ENCODE measurements at places on chromosomes 12 and 14.

DNA sequence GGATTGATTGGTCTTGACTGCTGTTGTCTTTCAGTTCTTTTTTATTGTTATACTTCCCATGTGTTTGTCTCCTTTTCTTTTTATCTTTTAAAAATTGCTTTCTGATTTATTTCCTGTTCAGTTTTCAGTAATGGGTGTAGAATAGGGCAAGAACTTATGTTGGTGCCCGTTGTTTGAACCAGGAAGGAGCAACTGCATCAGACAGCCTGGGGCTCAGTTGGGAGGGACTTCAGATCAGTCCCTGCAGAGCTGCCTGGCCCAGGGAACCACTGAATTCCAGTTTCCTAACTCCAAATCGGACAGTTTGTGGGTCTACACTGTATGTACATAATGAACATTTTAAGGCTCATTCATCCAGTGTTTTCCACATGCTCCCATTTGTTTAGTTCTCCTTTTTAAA is 64.9 kb downstream of the FBXO34 start:
- DNase-seq: no peak

DNA sequence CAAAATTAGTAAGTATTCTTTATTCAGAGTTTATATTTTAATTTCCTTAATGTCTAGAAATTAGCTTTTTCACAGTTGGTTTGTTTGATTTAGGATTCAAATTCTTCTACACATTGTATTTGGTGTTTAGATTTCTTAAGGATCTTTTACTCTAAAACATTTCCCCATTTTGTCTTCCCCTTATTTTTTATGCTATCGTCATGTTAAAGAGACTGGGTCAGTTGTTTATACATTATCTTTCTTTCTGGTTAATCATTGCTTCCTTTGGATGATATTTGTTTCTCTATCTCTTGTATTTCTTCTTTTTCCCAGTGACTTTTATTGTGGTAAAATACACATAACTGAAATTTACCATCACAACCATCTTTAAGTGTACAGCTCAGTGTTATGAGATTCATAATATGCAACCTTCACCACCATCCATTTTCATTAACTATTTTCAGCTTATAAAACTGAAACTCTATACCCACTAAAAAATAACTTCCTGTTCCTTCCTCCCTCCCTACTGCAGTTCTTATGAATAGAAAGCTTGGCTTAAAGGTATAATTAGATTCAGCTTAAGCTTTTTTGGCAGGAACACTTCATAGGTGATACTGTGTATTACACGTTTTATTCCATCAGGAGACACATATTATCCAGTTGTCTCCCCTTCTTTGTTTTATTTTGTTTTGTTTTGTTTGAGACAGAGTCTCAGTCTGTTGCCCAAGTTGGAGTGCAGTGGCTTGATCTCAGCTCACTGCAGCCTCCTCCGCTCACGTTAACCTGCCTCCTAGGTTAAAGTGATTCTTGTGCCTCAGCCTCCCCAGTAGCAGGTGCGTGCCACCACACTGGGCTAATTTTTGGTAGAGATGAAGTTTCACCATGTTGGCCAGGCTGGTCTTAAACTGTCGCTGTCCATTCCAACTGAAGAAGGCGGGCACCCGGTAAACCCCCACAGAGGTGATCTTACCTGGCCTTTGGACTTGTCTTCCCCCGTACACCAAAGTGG is 45.0 kb downstream of the NOPCHAP1 start:
- peak; percentile 23 for DNase-seq

DNA sequence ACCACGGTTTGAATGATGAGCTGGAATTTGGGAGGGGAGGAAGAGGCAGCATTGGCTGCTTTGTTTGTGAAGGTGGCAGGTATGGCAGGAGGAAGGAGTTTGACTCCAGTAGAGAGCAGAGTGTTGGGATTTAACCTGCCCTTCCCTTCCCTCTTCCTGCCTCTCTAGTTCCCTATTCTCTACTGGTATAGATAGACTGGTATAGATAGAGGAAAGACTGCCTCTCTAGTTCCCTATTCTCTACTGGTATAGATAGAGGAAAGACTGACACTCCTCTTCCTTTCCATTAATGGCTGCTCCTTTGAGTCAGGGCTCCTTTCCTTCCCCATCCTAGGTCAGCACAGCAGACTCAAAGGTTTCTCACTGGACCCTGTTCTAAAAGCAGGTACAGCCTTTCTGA is 8.4 kb upstream of the SYCP3 start:
- DNase-seq: no peak

DNA sequence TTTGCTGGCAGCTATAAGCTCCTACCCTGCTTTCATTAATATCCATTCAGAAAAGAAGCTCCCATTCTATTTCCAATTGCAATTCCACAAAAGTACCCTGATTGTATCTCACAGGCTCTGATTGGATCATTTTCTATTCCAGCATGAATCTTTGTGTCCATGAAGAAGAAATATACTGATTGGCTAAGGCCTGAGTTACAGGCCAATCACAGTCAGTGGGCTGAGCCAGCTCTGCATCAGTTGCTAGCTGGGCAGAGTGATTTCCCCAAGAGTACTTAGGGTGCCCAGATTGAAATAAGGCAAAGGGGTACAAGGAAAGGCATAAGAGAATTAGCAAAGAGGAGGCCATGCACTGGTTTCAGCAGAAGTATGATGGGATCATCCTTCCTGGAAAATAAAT is 14.4 kb downstream of the ART4 start:
- no peak for DNase-seq

DNA sequence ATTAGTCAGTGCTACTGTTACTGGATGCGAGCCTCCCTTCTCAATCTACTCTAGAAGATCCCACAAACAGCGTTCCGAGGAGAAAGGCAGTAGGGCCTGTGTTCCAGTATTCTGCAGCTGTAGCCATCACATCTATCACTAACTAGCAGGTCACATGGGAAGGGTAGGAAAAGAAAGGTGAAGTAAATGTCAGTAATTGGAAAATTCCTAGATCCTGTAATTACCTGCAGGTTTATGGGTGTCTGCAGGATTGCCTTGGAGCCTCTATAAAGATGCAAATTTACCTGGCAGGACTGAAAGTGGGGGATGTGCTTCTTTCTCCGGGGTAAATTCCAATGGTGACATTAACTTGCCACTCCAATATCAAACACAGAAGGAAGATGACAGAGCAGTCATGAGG is 77.8 kb downstream of the FERMT2 start:
- no peak for DNase-seq

DNA sequence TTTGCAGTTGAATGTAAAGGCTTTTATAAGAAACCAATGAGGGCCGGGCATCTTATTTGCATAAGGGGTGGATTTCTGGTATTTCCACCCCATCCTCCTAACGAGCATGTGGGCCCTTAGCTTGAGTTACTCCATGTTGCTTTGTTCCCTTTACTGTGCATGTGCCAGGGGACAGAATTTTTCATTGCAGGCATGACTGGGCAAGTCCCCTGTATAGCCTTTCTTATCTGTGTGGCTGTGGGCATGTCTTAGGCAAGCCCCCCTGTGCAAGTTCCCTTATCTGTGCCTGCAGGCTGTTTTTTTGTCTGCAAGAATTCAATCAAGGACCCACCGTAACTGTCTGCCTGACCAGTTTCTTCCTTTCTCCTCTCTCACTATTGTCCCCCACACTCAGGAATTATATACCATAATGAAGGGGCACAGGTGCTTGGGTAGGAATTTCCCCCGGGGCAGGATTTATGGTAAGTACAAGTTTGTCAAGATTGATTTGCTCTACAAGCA is 152.2 kb upstream of the CNOT2 start:
- DNase-seq: no peak

- no peak for DNase-seq
These were observed 399.8 kb upstream of the USP15 start for GRCh38 chr12:61860451-61860850.

DNA sequence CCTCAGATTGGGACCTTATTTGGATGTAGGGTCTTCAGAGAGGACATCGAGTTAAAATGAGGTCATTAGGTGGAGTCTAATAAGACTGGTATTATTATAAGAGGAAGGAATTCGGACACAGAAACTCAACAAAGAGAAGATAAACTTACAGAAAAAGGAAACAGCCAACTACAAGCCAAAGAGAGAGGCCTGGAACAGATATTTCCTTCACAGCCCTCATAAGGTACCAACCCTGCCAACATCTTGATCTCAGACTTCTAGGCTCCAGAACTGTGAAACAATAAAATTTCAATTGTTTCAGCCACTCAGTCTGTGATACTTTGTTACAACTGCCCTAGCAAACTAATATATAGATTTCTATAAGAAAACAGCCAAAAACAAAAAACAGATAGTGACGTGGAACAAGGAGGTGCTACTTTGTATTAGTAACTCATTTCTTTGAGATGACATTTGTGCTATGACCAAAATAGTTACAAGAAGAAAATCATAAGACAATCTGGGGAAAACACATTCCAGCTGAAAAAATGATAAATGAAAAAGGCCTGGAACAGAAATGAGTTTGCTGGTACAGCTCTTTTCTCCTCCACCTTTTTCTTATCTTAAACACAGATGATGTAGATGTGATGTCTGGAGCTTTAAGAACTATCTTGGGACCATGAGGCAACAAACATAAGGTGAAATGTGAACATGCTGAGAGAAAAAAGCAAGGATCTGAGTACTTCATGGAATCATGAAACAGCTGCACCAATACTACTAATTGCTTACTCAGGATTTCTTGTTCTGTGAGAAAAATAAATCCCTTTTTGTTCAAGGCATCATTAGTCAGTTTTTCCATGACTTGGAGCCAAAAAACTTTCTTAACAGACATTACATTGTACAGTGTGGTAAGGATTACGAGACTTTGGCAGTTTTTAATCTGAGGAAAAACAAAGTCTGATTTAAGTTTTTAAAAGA is 243.2 kb downstream of the ANO6 start:
- no peak for DNase-seq

- no peak for DNase-seq
These were observed 760 bp upstream of the MED13L start for GRCh38 chr12:116278279-116278626.

DNA sequence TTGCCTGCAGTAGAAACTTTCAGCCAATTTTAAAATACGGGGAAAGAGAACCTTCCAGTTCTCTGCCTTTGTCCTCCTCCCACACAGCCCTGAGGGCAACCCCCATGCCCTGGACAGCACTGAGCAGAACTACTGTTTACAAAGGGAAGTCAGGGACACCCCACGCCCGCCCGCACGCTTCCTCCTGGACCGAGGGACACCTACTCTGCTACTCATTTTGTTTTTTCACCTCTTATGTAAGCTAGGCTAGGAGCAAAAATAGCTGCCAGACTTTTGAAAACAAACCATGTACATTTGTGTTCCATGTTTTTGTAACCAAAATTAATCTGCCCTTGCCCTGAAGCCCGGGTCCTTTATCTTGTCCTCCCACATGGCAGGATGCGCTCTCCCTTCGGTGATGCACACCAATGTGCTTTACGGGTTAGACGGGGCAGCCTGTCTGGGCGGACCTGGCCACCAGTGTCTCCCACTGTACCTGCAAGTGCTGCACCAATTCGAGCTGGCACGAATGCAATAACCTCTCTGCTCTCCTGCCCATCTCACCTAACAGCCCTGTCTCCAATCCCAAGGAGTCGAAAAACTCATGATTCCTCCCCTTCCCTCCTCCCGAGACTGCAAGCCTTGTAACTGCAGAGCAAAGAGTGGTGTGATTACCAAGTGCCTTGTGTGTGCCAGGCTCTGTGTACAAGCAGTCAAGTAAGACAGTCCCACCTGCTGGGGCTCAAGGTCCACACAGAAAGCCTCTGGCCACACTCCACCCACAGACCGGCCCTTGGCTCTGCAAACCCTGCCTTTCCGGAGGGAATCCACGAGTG is 85.2 kb downstream of the CCDC88C start:
- DNase-seq: peak; percentile 9

- DNase-seq: no peak
These were observed 35.0 kb upstream of the DICER1 start for GRCh38 chr14:95192311-95192710.

DNA sequence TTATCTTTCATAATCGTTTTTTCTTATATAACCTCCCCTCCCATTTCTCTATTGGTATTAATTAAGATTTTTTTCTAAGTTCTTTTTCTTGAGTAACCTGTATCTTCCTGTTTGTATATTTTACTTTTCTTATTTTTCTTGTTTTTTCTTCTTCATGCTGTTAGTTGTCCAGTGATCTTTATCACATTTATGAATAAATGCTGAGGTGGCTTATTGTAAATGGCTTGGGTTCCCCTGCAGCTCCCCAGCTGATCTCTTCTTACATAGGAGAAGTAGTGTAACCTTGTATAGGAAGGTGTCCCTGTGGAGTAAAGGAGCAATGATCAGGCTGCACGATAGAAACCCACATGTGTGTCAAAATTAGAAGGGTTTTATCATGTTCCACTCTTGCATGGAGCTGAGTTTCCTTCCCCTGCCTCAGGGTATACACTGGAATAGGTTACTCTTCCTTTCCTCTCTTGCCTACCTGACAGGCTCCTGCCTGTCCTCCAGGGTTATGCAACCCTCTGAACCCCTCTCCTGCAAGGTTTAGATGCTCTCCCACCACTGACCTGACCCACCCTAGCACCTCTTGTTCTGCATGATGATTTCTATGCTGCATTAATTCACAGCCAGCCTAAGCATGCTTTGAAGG is 334.8 kb upstream of the RGS6 start:
- DNase-seq: no peak

DNA sequence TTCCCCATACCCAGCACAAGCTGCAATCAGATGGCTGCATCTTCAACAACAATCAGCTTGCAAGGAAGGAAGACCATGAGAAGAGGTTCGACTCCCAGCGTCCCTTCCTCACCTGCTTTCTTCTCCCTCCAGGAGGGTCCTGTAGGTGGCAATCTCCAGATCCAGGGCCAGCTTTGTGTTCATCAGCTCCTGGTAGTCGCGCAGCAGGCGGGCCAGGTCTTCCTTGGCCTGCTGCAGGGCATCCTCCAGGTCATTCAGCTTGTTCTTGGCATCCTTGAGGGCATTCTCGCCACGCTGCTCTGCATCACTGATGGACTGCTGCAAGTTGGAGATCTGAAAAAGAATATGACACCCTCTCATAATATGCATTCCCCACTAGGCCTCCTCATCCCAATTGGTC is 4.0 kb downstream of the KRT1 start:
- no peak for DNase-seq

GRCh38 chr14:37241198-37241597 is 43.5 kb downstream of the MIPOL1 start:
- DNase-seq: no peak

- no peak for DNase-seq
These were observed 114.4 kb downstream of the LMNTD1 start for GRCh38 chr12:25438638-25439037.

- no peak for DNase-seq
These were observed 518.7 kb downstream of the TMEM121 start for GRCh38 chr14:106044949-106045596.

GRCh38 chr14:88468406-88468805 is 82.9 kb downstream of the SPATA7 start:
- DNase-seq: no peak

- DNase-seq: no peak
These were observed 24.7 kb upstream of the CSRNP2 start for GRCh38 chr12:51108136-51108535.

- DNase-seq: peak; percentile 35
These were observed 11.2 kb downstream of the BCL2L14 start for GRCh38 chr12:12081836-12082497.

- DNase-seq: no peak
These were observed 253.2 kb downstream of the BMP4 start for GRCh38 chr14:53703457-53703856.

- no peak for DNase-seq
These were observed 7.9 kb downstream of the HDAC7 start for GRCh38 chr12:47811581-47812484.

GRCh38 chr12:129927316-129927900 is 23.6 kb upstream of the TMEM132D start:
- DNase-seq: no peak

Measured in NCI-H1092 treated with DMSO at 0.1 percent for 48 hours (cell line).